ENCODE measurements at places on chromosomes 2 and 18. TPM values are rescaled to one million over a fixed set of nuclear protein-coding genes. Genes with fewer than 3 reads are reported as not detected.
A peak's percentile ranks its signal among the peaks of the same experiment; 100 is the strongest.

The CLEC4F gene
- 0.16 TPM for total RNA-seq

The RANBP2 gene
- total RNA-seq, result 56.4 TPM

The DDX1 gene
- 104 TPM for total RNA-seq

GRCh38 chr2:218982586-218983262 is 2.3 kb downstream of the FEV start:
- peaks cover 50% of the 10 kb centered on the region for H3K27me3 ChIP-seq
- H3K36me3 ChIP-seq, result no peaks in the 10 kb centered on the region
- no peak overlapping the region for H3K27ac ChIP-seq
- no peak overlapping the region for H3K4me3 ChIP-seq
- H3K4me1 ChIP-seq, result peaks cover 35% of the 10 kb centered on the region
- DNase-seq, result no peak

DNA sequence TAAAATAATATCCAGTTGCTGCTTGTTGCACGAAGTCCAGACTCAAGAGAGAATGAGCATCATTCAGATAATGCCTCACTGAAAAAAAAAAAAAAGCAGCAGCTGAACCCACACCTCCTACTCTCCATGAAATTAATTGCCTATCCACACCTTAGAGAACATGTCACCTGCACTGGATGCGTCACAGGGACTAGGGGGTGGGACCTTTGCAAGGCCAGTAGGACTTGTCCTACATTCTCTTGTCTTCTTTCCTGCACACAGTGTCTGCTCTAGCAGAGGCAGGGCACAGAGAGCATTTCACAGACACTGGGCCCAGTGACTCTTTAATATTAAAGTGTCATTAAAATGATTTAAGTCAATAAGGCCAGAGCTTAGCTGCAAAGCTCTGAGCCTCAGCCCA is at the start of gene ABCA12:
Gene ABCA12, minus strand, starts transcription at position 148 of the 400 bp plus-strand sequence. CDS start 418 bp downstream, outside the sequence.
- no peak within 1 kb of the TSS for H3K4me3 ChIP-seq
- H3K36me3 ChIP-seq, result no peaks in the 10 kb centered on the region
- DNase-seq, result no peak
- H3K27me3 ChIP-seq, result no peaks in the 10 kb centered on the region
- H3K4me1 ChIP-seq, result no peaks in the 10 kb centered on the region

DNA sequence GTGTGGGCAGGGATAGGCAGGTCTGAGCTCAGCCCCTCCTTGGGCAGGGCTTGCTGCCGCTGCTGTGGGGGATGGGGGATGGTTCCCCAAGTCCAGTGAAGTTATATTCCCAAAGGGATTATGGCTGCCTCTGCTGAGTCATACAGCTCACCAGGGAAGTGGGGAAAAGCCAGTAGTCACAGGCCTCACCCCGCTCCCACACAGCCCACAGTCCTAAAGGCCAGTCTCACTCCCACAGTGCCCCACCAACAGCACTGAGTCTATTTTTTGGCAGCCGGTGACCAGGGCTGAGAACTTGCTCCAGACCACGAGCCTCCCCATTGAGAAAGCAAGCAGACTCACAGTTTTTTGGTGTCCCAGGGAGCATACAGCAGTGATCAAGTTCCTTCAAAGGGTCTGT is 173.3 kb downstream of the OSR1 start:
- no peaks in the 10 kb centered on the region for H3K27me3 ChIP-seq
- no peaks in the 10 kb centered on the region for H3K36me3 ChIP-seq
- H3K4me3 ChIP-seq, result no peak overlapping the region
- DNase-seq, result no peak
- H3K4me1 ChIP-seq, result no peaks in the 10 kb centered on the region

The OTOS gene
- total RNA-seq, result not detected

- H3K27me3 ChIP-seq, result no peaks in the 10 kb centered on the region
- peak; percentile 5 for DNase-seq
- H3K4me3 ChIP-seq, result no peak overlapping the region
- H3K27ac ChIP-seq, result no peak overlapping the region
- H3K36me3 ChIP-seq, result no peaks in the 10 kb centered on the region
Observed at GRCh38 chr2:4693266-4693665, 989.9 kb downstream of the DCDC2C start.

DNA sequence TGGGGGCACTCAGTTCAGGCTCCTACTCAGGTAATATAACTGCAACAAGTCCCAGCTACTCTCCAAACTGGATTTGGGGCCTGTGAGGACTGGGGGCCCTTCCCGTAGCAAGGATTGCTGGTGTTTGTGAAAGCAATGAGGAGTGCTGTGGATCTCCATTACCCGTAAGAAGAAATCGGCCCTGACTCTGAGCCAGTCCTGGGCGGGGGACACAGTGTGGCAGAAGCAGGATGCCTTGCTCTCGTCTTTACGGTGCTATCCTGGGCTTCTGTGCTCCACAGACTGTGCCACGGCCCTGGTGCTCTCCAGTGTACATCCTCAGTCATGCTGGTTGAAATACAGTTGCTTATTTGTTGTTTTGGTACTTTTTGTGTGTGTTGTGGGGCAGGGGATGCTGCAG is 172.9 kb downstream of the NDUFA10 start:
- H3K27me3 ChIP-seq, result no peaks in the 10 kb centered on the region
- no peaks in the 10 kb centered on the region for H3K36me3 ChIP-seq
- H3K4me1 ChIP-seq, result no peaks in the 10 kb centered on the region
- DNase-seq, result no peak

Data from heart right ventricle (tissue), 16 donors.